Activated CD4-positive, CD25-positive, alpha-beta regulatory T cell (primary cell): ENCODE measurements at places on chromosomes 16 and 17.

DNA sequence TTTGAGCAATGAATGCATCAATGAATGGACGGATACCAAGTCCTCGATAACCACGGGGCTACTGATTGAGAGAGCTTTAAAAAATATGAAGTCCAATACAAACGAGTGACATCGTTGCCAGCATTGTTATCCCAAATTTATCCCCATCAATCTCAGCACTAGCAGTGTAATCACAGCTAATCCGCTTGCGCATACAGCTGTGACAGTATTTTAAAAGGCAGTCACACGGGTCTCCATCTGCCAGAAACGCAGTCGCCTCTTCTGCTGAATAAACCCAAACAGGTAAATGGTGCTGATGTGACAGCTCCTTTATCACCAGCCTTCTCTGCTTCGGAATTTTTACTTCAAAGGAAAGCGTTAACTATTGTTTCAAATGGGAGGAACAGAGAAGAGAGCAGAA is 311.1 kb downstream of the XYLT1 start:
- no peak for DNase-seq

- no peak for DNase-seq
Measured at GRCh38 chr17:44324092-44324570, 492 bp downstream of the SLC25A39 start.

DNA sequence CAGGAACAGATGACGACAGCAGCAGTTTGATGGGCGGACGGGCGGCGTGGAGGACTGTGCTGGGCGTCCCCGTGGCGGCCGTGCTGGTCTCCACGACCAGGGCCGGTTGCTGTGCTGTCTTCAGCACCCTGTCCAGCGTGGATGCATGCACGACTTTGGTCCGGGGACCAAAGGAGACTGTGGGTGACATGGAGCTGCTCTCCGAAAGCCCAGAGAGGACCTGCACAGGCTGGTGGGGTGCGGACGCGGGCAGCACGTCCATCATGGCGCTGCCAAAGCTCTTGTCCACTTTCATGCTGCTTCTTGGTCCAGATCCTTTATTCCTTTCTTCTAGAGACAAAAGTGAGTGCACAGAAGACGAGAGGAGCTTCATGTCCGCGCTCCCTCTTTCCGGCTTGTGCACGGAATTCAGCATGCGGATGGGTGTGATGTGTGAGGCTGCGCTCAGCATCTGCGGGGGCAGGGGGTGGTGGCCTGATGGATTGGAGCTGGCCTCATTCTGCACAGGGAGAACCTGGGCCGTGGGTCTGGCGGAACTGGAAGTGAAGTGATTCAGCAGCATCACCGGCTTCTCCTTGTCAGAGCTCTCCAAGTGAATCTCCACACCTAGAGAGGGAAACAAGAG is 20.3 kb downstream of the MAP1LC3B start:
- no peak for DNase-seq

- DNase-seq, result no peak
Measured at GRCh38 chr16:84526794-84527531, 22.5 kb upstream of the MEAK7 start.

- no peak for DNase-seq
Measured at GRCh38 chr17:63240106-63240505, 206.0 kb downstream of the CYB561 start.

GRCh38 chr17:9833922-9834321 is 8.2 kb downstream of the GLP2R start:
- no peak for DNase-seq

- no peak for DNase-seq
Measured at GRCh38 chr16:71893888-71894228, 1.5 kb upstream of the IST1 start.

DNA sequence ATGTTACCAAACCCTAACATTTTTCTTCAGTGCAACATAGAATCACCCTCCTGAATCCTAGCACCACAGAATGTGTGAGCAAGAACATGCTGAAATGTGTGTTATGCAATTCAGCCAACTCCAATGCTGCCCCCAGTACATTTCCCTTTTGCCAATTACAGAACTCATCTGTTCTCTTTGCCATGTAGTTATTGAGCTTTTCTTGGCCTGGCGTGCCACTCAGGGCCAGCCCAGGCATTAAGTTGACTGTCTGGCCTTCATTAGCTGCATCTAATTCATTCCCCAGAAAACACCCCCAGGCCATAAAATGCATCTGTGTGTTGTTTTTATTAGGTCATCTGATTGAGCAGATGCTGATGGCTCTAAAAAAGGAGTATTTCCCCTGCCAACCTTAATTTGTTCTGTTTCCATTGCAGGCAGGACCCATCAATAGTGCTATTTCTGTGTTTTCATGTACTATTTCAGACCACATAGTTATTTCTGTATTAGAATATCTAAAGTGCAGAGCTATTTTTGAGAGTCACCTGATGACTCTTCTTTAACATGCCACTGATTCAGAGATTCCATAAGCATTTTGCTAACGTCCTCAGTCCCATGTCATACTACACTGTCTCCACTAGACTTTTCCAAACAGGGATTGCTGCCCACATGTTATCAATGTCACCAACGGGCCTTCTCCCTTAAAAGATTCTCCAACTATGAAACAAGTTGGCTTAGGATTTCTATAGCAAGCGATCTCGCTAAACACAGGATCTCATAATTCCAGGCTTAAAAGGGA is 969.7 kb downstream of the CDH11 start:
- no peak for DNase-seq

GRCh38 chr17:42673885-42674754 is 2.7 kb downstream of the PLEKHH3 start:
- DNase-seq, result no peak

DNA sequence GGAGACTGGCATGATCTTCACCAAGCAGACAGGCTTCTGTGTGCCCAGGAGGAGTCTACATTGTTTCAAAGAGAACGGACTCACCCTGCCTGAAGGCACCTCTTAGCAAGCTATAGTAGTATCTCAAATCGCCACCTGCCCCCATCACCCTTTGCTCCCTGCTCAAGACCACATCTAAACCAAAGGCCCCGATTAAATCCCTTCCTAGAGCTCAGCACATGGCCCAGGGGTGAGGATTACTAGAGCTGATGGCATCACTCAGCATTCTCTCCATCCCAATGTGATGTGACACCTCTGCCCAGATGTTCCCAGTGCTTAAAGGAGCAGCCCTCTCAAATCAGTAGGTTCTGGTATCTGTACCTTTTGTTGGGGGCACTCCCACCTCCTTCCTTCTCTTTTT is 8.0 kb upstream of the CDC42EP4 start:
- no peak for DNase-seq

DNA sequence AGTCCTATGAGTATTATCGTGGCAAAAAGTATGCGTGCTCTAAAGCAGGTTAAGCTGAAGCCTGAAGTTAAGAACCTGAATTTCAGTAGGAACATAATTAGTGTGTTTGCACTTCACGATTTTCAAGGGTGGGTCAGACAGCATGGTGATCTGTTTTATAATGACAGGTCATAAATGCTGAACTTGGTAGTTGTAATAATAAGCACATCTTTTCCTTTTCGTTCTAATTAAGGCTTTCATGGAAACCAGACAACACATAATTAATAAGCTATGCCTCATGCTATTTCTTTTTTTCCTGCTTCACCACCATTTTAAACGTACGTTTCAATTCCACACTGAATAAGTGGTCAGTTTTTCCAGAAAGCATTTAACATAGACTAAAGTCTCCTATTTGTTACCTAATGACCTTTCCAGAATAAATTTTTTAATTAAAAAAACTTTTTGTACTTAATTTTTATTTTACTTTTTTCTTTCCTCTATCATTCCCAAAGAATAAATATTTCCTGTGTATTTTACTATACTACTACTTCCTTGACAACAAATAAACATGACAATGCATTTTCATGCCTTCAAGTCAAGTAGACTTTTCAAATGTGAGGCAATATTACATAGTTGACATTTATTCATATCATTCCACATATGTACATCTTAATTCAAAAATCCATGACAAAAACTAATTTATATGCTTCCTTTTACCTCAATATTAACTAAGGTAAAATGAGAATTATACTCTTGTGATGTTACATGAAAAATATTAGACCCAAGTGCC is 22.4 kb downstream of the CMC2 start:
- no peak for DNase-seq

- no peak for DNase-seq
Measured at GRCh38 chr17:76122431-76123190, 18.4 kb downstream of the FOXJ1 start.

DNA sequence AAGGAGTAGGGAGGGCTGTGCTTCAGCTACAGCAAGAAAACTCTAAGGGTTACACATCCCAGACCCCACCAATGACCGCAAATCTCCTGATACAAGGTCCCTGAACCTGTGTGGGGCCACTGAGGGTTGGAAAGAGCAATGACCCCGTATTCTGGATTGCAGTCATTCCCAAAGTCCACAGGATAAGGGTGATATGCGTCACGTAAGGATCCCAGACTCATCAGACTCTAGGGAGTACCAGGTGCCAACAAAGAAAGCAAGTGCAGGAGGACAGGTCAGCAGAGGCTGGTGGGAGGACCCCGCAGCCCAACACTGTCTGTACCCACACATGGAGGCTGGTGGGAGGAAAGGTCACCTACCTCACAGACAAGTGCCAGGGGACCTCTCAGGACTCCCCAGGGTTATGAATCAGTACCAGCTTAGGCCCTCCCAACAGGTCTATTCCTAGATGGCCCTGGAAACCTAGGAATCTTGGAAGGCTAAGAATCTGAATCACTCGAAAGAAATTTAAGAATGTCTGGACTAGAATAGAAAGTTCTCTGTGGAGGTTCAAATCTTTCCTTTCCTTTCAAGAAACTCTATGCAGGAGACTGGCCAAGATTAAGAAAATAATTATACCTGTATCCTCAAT is 16.2 kb downstream of the PITPNA start:
- DNase-seq, result no peak

GRCh38 chr16:86243571-86244154 is 266.7 kb upstream of the FOXF1 start:
- DNase-seq, result no peak

GRCh38 chr16:75506574-75506973 is 11.3 kb upstream of the CHST6 start:
- DNase-seq, result no peak

DNA sequence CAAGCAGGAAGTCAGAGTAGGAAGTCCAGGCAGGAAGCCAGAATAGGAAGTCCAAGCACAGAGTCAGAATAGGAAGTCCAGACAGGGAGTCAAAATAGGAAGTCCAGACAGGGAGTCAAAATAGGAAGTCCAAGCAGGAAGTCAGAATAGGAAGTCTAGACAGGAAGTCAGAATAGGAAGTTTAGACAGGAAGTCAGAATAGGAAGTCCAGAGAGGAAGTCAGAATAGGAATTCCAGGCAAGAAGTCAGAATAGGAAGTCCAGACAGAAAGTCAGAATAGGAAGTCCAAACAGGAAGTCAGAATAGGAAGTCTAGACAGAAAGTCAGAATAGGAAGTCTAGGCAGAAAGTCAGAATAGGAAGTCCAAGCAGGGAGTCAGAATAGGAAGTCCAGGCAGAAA is 105.3 kb upstream of the C16orf82 start:
- no peak for DNase-seq
